NB4 (cell line): ENCODE measurements at places on chromosomes 5 and 9.

- no peak for DNase-seq
These were observed 6.9 kb downstream of the FBXL7 start for GRCh38 chr5:15506897-15507296.

GRCh38 chr5:143262393-143263174, 140.9 kb downstream of the NR3C1 start:
- DNase-seq: peak; percentile 16

DNA sequence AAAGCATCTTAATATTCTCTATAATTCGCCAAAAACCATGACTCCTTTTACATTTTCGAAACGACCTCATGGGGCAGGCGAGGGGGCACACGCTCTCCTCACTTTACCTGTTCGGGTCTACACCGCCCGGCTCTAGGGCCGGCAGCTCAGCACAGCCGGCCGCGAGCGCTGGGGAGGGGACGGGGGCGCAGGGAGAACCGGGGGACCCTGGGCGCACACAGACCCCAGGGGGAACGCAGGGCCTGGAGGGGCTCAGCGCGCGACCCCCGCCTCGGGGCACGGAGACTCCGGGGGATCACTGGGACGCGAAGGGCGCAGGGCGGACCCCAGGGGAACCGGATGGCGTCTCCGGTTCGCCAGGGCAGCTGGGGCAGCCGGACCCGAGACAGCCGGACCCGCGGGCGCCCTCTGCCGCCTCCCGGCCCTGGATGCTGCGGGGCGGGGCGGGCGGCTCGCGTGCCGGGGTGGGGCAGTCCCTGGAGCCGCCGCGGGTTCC, at the start of gene AHRR:
Gene AHRR, plus strand, starts transcription at position 485 of the 496 bp plus-strand sequence. CDS start 22,189 bp downstream, outside the sequence.
- peak; percentile 83 for DNase-seq

- DNase-seq: peak; percentile 35
These were observed 293.5 kb downstream of the HINT1 start for GRCh38 chr5:130871346-130872086.

DNA sequence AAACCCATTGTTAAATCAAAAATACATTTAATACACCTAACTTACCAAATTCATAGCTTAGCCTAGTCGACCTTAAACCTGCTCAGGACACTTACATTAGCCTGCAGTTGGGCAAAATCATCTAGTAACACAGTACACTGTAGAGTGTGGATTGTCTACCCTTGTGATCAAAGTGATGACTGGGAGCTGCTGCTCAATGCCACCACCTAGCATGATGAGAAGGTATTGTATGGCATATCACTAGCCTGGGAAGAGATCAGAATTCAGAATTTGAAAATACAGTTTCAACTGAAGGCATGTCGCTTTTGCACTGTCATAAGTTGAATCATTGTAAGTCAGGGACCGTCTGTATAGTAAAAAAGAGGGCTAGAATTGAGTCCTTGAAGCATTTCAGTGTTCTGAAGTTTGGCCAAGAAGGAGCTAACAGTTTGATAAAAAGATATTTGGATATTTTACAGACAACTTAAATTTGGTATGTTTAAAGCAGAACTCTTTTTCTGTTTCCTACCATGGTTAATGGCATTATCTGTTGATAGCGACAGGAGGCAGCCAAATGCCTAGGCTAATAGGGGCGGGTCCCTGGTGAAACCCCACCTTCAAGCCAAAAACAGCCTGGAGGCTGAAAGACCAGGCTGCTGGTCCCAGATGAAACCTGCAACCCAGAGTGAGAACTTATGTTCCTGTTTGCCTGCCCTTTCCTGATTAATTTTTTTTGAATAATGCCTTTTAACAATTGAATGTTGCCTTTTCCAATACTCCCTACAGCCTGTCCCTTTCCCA, 23.0 kb downstream of the SMIM15 start:
- peak; percentile 4 for DNase-seq

DNA sequence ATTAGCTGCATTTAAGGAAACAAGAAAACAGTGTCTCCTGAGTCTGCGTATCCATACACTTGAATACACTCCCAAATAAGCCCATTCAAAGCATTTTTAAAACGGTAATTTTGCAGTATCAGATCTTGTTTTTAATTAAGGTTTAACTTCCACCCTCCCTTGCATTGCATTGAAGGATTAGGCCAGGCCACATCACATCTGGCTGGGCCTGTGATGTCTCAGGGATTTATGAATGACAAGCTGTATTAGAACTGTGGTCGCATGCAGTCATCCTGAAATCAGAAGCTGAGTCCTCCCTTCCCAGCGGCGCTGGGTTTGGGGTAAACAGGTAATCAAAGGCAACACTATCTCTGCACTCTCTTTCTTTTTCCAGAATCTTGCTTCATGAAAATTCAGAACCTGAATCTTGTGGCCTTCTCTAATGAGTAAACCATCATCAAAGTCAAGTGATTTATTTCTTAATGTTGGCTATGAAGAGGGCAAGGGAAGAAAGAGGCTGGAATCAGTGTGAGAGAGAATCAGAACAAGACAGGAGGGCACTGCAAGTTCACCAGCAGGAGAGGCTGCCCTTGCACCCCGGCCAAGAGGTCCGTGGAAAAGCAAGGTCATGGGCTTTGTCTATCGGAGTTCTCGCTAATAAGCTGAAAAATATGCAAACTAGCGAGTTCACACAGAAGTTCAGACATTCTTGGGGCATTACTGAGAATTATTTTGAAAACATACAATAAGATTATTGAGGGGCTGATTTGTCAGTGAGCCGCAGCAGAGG, 80.0 kb upstream of the ZSWIM6 start:
- DNase-seq: no peak

DNA sequence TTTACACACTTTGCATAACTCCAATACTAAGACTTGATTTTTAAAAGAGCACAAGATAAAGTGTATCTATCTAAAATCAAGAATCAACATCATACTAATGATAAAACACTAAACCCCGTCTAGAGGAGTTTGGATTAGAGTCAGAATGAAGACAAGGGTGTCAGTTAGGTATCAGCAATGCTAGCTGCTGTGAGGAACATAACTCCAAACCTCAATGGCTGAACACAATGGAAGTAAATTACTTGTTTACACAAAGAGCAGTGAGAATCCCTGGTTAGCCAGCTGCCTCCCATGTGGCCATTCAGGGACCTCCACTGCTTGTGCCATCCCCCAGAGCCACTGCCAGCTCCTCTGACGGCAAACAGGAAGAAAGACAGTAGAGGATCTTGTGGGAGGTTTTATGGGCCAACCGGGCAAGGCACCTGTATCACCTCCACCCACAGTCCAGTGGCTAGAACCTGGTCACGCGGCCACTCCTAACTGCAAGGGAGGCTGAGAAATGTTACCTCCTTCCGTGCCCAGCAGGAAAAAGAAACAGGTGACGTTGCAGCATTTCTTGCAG, 24.0 kb upstream of the GRHPR start:
- DNase-seq: no peak

GRCh38 chr9:126698756-126699155, 85.0 kb downstream of the LMX1B start:
- no peak for DNase-seq

- no peak for DNase-seq
These were observed 9.2 kb upstream of the SMIM15 start for GRCh38 chr5:61171479-61171878.

DNA sequence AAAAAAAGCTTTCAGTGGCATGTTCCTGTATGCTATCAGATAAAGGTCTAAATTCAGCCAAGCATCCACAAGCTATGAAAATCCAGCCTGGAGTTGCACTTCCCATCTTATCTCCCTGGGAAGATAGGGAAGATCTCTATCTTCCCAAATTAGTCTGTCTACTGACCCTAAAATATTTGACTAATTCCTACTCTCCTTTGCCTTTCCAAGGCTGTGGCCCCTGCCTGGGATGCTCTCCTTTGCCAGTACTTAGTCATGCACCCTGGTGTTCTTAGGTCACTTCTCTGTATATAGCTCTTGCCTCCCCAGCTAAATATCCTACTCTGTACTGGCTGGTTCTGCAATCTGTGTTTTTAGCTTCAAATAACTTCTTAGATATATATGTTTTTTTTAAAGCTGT, 44.0 kb upstream of the PLPP1 start:
- no peak for DNase-seq

- no peak for DNase-seq
These were observed 54.6 kb upstream of the MAP3K1 start for GRCh38 chr5:56760723-56761122.

- peak; percentile 71 for DNase-seq
These were observed 172.1 kb downstream of the GABBR2 start for GRCh38 chr9:98536542-98537173.

GRCh38 chr9:7979611-7980010, 180.0 kb upstream of the DMAC1 start:
- DNase-seq: no peak

DNA sequence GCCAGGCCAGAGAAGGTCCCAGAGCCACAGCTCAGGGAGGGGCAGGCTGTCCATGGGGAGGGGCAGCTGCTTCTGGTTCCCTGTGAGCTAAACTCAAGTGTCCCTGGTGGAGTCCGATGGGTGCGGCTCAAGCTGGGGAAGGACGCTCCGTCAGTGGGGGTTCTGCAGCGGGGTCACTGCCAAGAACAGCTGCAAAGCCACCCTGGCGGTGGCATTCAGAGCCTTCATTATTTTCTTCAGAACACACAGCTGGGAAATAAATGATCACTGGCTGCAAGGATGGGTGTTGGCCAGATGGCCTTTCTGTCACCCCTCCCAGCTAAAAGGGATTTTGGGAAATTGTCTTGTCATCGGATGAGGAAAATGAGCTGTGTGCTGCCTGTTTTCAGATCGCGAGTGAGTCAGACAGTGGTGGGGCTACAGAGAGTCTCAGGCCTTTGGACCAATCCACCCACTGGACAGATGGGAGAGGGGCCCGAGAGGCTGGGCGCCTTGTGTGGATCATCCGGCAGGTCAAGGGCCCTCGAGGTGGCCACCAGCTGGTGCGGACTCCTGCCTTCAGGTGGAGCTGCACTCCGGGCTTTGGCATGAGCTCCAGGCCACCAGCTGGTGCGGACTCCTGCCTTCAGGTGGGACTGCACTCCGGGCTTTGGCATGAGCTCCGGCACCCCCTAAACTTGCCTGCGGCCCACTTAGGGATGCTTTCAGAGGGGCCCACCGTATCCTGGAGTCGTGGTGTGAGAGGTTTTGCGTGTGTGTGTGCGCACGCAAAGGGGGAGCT, 17.9 kb upstream of the GFPT2 start:
- DNase-seq: no peak

GRCh38 chr5:29469581-29469980, 1723.9 kb upstream of the CDH6 start:
- no peak for DNase-seq

DNA sequence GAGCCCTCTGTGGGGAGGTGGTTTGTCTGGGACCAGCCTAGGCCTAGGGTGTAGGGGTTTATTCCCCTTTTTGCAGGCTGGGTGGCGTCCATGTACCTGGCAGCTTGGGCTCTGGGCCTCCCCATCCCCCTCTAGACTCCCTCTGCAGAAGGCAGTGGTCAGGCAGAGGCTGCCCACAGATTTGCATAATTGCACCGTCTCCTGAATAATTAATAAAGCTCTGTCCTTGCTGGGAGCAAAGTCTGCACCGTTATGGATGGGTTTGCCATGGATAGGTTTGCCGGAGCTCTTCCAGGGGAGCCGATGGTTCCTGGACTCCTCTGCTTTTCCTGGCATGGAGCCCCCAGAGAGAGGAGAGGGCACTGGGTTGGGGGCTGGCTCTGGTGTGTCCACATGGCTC, 60.4 kb downstream of the DAB2IP start:
- no peak for DNase-seq

DNA sequence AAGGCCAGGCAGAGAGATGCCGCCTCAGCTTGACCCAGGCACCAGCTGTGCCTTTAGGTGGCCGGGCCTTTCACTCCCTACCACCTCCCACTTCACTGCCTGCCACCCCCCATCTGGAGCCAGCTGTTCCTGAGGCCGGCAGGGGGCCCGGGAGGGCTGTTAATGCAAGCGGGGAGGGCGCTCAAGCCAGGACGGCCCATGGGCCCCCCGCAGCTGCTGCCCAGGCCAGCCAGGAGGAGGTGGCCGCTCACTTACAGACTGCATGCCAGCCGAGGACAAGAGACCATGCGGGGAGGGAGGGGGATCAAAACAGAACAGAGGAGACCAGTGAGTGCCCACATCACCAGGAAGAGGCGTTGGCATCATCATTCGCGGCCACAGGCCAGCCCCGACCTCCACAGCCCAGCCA, 4.5 kb downstream of the ABCA2 start:
- no peak for DNase-seq

DNA sequence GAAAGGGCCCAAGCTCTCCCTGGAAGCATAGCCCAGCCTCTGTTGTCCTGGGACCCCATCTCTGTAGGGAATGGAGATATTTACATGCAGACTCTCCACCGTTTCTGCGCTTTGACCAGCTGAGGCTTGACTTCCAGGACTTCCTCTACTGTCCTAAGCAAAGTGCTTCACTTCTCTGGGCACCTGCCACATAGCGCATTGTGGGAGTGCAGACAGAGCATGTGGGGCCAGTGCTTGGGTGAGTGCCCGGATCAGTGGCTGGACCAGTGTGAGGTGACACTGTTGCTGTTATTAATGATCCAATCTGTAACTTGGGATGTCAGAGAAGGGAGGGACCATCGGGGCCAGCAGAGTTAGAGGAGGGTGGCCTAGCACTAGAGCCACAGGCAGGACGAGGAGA, 10.5 kb downstream of the CXCL14 start:
- DNase-seq: no peak

DNA sequence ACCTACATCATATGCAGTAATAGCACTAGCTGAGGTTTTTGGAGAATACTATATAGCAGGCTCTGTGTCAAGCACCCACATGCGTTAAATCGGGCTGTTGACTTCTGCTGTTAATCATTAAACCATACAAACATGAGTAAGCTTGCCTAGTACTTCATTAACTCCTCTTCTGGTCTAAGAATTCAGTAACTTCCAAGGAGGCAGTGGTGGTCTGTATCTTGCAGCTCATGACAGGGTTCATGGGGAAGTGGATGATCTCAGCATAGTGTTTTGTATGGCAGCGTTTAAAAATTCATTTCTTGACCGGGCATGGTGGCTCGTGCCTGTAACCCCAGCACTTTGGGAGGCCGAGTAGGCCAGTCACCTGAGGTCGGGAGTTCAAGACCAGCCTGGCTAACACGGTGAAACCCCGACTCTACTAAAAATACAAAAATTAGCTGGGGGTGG, at the start of gene HAVCR1:
Gene HAVCR1, minus strand, starts transcription at position 24 of the 447 bp plus-strand sequence. CDS start 1,173 bp downstream, outside the sequence.
- DNase-seq: no peak

GRCh38 chr9:8085986-8086385, 286.4 kb upstream of the DMAC1 start:
- no peak for DNase-seq

- DNase-seq: no peak
These were observed 1079.9 kb upstream of the CDH6 start for GRCh38 chr5:30113542-30113941.

DNA sequence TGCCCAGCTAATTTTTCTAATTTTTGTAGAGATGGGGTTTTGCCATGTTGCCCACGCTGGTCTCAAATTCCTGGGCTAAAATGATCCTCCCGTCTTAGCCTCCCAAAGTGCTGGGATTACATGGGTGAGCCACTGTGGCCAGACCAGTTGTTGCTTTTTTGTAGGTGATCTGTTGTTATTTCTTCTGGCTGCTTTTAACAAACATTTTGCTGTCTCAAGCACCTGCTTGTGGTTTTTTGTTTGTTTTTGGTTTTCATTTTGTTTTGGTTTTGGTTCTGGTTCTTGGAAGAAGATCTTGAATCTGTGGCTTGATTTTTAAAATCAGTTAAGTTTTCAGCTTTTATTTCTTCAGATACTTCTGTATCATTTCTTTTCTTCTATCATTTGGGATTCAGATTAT, 21.1 kb downstream of the ERCC6L2 start:
- no peak for DNase-seq
